Occipital lobe (tissue), 3 donors: ENCODE measurements at places on chromosomes 1 and 21.

GRCh38 chr1:93549811-93550210 is 101.9 kb downstream of the FNBP1L start:
- no peak for DNase-seq

DNA sequence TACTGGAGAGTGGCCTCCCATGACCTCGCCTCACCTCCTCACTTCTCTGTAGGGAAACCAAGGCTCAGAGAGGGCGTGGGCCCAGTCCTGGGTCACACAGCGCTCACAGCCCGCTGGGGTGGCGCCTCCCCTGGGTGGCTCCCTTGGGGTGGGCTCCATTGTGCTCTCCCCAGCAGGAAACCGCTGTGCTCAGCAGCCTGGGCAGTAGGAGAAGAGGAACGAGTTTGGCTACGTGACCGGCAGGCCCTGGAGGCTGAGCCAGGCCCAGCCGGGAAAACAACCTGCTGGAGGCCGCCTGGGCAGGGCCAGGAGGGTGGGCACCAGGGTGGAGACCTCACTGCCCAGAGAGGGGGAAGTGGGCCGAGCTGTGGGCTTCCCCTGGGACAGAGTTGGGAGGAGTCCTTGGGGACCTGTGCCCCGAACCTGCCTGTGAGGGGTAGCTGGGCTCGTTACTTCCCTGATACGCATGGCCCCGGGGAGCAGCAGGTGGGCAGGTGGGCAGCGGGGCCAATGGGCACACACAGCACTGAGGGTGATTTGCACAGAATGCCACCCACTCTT is 15.0 kb upstream of the FAM131C start:
- no peak for DNase-seq

DNA sequence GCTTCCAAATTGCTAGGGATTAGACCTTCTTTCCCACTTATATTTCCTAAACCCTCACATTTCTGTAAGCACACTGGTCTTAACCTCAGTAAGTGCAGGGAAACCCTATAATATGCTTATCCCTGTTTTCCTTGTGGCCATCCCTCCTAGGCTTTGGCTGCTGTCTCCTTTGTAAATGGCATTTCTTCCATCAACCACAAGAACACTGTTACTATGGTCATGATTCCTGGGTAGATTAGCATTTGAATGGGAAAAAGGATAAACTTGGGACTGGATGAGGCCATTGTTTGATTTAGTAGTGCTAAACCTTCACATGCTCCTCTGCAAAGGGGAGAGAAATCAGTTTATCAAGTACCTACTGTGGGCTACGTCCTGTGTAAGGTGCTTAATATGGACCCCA is 16.2 kb upstream of the AGO3 start:
- no peak for DNase-seq

GRCh38 chr1:209430821-209431259 is 152.7 kb upstream of the CAMK1G start:
- DNase-seq = no peak

GRCh38 chr1:184559117-184559713 is 172.4 kb downstream of the C1orf21 start:
- DNase-seq = no peak

GRCh38 chr1:31400393-31400792 is 12.6 kb upstream of the SERINC2 start:
- DNase-seq = no peak

GRCh38 chr1:6185635-6186382 is 5.7 kb upstream of the CHD5 start:
- DNase-seq = no peak

- no peak for DNase-seq
Observed at GRCh38 chr1:38700077-38700470, 159.5 kb downstream of the RRAGC start.

- no peak for DNase-seq
Observed at GRCh38 chr1:21355956-21356355, 65.7 kb upstream of the ECE1 start.

- no peak for DNase-seq
Observed at GRCh38 chr1:98919211-98919610, 85.5 kb downstream of the PLPPR5 start.

GRCh38 chr1:103191327-103191726 is 83.0 kb upstream of the COL11A1 start:
- no peak for DNase-seq

DNA sequence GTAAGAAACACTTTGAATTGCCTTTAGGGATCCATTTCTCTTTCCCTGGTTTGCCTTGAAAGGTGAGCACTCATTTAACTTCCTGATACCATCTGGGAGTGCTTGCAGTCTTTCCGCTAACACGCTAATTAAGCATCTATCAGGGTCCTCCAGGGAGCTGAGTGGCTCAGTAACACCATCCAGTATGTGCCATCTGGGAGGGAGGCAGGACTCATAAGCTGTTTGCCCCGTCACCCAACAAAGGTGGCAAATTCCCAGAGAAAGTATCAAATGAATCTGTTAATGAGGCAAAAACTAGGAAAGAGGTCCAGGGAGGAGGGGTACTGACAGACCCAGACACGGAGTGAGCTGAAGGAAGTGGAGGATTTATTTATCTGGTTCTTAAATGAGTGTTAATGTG is 430.9 kb downstream of the HLX start:
- DNase-seq = no peak

DNA sequence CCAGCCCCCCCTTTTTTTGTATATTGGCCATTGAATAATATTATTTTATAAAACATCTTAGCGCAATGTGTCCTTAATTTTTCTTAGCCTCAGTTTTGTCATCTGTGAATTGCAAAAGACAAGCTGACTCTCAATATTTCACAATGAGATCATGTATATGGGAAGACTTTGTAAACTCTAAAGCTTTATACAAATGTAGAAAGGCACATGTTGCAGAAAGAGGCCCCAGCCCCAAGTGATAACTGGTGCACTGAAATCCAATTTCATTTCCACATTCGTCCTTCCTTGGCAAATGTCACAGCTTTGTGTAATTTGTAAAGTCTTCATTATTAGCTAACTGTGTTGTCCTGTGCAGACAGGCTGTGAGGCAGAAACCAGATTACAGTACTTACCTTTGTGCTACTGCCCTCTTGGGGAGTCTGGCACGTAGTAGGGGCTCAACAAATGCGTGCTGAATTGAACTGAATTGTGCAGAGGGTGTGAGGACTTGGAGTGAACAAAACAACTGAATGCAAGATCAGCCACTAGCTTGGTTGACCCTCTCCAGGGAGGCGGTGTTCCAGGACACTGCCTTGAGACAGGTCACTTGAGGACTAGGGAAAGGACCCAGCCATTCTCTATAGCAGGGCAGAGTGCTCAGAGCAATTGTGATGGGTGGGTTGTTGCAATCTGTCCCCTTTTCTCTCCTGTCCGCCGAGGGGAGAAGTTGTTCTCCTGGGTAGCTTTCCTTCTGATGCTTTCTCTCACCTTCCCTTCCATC is 74.6 kb downstream of the LMO4 start:
- DNase-seq = no peak

DNA sequence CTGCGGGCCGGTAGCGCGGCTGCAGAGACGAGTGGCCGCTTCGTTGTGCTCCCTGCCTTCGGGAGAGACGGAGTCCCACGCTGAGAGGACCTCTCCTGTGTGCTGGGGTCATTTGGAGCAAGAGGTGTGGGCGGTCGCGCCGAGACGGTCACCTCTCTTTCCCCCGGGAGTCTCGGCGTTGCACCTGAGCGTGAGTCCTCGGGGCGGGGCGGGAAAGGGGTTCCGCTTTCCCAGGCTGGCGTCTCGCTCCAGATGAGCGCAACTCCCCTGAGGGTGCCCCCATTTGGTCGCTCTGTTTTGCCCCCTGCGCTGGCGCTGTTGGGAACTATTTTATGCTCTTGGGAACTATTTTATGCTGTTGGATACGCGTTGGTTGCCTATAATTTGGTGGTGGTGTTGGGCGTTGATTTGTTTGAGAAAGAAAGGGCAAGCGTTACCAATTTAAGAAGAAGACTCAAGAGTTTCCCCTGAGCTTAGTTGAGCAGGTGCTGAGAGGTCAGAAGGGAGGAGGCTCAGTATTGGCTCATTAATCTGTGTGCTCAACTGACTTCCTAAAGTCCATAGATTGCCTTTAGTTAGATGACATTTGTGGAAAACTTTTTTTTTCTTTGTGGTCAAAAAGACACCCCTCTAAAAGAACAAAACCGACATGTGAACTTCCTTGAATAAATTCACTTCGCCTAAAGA is 683 bp downstream of the LRRC8B start:
- peak; percentile 30 for DNase-seq

DNA sequence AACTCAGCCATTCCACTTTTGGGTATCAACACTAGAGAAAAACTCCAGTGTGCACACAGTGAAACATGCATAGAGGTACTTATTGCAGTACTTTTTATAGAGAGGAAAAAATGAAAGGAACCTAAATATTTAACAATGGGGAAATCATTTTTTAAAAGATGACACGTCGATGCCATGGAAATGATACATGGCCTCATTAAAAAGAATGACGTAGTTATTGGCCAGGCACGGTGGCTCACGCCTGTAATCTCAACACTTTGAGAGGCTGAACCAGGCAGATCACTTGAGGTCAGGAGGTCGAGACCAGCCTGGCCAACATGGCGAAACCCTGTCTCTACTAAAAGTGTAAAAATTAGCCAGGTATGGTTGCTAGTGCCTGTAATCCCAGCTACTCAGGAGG is 42.5 kb downstream of the MATN1 start:
- no peak for DNase-seq

- DNase-seq = no peak
Observed at GRCh38 chr1:20950679-20951078, 163.6 kb upstream of the HP1BP3 start.

GRCh38 chr1:160127865-160128523 is 12.4 kb downstream of the ATP1A2 start:
- DNase-seq = peak; percentile 62

GRCh38 chr1:183891158-183891856 is 86.4 kb downstream of the RGL1 start:
- DNase-seq = no peak

DNA sequence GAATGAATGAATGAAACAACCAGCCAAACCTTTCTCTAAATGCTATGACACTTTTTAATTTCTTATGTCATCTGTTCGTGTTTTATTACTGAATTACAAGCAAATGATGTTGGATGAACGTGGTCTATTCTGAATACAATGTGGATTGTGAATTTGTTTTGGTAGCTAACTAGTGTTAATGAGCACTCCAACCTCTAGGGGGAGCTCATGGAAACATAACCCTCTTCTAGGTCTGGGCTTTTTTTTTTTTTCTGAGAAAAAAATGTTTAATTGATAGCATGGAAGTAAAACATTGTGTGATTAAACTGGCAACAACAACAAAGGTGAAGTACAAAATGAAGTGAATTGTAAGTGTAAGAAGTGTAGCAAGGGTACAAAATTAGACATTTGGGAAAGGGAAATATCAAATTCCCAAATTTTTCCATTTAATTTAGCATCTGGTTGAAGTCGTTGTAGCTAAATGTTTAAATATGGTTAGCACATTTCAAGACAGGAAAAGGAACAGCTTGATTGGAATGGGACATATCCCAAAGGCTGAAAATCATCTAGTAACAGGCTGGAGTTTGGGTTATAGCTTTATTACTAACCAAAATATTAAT is 42.6 kb upstream of the PTGS2 start:
- no peak for DNase-seq

- DNase-seq = no peak
Observed at GRCh38 chr1:19925342-19926070, 2.1 kb upstream of the PLA2G2E start.

DNA sequence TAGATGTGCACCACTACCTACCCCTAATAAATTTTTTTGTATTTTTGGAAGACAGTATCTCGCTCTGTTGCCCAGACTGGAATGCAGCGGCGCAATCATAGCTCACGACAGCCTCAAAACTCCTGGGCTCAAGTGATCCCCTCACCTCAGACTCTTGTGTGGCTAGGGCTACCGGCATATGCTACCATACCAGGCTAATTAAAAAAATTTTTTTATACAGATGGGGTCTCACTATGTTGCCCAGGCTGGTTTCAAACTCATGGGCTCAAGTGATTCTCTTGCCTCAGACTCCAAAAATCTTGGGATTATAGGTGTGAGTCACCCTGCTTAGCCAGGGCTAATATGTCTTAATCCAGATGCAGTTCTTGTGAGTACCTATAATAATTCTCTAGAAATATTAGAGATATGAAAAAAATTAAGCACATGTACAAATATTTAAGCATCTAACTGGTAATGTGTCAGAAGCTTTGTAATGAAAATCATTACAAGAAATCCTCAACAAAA is 9.5 kb downstream of the SORT1 start:
- no peak for DNase-seq

DNA sequence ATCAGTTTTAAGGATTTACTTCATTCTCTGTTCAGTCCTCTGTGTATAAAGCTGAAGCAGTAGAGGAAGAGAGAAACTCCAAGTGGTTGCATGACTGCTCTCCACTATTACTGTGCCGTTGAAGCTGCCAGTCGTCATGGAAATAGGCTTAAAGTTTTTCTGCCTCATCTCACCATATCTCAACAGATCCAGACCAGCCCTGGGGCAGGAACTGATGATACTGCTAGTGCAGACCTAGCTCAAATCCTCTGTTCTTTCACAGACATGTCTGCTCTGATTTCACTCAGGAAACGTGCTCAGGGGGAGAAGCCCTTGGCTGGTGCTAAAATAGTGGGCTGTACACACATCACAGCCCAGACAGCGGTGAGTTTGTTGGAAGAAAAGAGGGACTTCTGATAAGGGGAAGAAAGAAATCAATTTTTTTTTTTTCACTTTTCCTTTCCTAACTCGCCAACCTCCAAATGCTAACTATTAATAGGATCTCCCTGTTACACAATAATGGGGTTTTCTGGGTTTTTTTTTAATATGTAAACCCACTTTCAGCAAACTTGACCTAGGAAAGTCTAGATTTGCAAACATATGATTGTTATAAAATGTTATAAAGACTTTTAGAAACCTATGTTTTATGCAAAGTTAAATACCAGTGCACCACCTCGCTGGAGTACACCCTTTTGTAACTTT is 22.2 kb upstream of the STRIP1 start:
- no peak for DNase-seq

DNA sequence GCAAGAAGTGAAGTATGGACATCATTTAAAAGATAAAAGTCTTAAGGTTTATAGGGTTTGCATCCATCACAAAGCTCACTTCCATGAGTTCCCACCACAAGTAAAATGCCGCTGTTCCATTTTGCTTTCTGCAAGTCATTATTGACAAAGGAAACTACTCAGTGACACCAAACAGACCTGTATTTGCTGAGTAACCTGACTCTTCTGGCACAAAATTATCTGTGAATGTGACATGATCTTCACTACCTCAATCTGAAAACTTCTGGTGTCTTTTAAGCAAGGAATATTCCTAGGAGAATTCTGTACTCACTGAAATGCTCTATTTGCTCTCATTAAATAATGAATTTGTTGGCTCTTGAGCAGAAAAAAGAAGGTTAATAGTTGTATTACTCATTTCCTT is 1077.4 kb upstream of the ADGRL4 start:
- DNase-seq = no peak

DNA sequence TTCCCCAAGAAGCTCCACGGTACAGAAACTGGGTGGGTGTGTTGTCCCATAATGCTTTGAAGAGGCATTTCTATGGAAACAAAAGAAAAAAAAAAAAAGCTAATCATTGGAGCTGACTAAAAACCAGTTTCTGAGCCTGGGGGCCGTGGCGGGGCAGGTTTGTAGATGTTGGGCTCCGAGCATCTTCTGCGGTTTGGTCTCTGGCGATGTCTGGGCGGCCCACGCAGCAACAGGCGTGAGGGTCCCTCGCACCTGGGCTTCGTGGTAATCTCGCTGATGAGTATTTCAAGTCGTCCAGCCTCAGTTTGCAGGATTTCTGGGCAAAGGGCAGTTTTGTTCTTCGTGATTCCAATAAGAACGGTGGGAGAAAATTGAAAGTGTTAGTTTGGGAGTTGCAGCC is 6.8 kb downstream of the TP73 start:
- no peak for DNase-seq
